T-helper 17 cell (primary cell): ENCODE measurements at places on chromosomes 1 and 21. TPM values are rescaled to one million over a fixed set of nuclear protein-coding genes. Genes with fewer than 3 reads are reported as not detected.

- no peak overlapping the region for H3K27ac ChIP-seq
- peaks cover 3% of the 10 kb centered on the region for H3K36me3 ChIP-seq
- H3K4me1 ChIP-seq: peaks cover 2% of the 10 kb centered on the region
- no peak overlapping the region for H3K4me3 ChIP-seq
Measured at GRCh38 chr1:9087411-9088125, 18.1 kb upstream of the SLC2A5 start.

DNA sequence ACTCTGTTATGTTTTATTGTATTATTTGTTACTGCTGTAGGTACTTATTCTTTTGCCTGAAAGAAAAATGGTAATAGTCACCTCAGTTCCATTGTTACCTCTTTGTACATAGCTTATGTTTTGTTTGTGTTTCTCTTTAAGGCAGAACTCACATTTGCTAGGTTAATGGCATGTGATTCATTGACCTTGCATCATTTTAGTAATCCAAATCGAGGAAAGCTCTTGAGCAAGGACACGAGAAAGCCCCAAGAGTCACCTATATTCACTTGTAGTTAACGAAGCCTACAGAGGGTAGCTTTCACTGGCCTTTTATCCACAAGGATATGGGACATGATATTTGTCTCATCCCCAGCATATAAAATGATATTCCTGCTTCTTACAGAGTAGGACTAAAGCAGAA lies 1765.2 kb downstream of the NCAM2 start:
- DNase-seq: no peak
- H3K27ac ChIP-seq: no peak overlapping the region
- no peaks in the 10 kb centered on the region for H3K27me3 ChIP-seq
- no peaks in the 10 kb centered on the region for H3K36me3 ChIP-seq
- no peak overlapping the region for H3K4me3 ChIP-seq

- H3K36me3 ChIP-seq: peaks cover 4% of the 10 kb centered on the region
- no peak overlapping the region for H3K27ac ChIP-seq
- no peaks in the 10 kb centered on the region for H3K27me3 ChIP-seq
- H3K4me3 ChIP-seq: no peak overlapping the region
- peaks cover 41% of the 10 kb centered on the region for H3K4me1 ChIP-seq
Measured at GRCh38 chr21:29309703-29310102, 11.0 kb downstream of the BACH1 start.

- no peaks in the 10 kb centered on the region for H3K4me1 ChIP-seq
- peaks cover 45% of the 10 kb centered on the region for H3K27me3 ChIP-seq
- H3K27ac ChIP-seq: no peak overlapping the region
- no peak for DNase-seq
Measured at GRCh38 chr1:184376369-184376768, 10.5 kb upstream of the C1orf21 start.

DNA sequence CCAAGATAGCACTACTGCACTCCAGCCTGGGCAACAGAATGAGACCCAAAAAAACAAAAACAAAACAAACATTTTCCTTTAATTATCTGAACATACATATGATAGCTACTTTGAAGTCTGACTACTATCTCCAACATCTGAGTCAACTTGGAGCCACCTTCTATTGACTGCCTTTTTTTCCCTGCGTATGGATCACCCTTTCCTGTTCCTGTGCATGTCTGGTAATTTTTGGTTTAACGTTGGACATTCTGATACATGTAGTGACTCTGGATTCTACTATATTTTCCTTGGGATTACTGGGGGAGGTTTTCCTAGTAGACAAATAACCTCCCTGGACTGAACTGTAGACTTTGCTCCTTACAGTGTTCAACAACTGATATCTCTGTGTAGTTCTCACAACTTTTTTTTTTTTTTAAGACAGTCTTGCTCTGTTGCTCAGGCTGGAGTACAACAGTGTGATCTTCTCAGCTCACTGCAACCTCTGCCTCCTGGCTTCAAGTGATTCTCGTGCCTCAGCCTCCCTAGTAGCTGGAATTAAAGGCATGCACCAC lies 70.3 kb downstream of the KIAA0319L start:
- H3K4me1 ChIP-seq: peaks cover 15% of the 10 kb centered on the region
- no peaks in the 10 kb centered on the region for H3K27me3 ChIP-seq
- no peak for DNase-seq
- H3K4me3 ChIP-seq: no peak overlapping the region
- peaks cover 5% of the 10 kb centered on the region for H3K36me3 ChIP-seq

NLRP3 gene
- 9.2 TPM for total RNA-seq

KRTAP21-2 gene
- total RNA-seq: not detected

C1orf226 gene
- total RNA-seq: not detected

KLF18 gene
- not detected for total RNA-seq

DCST2 gene
- 0.94 TPM for total RNA-seq

OR2L8 gene
- total RNA-seq: 0.62 TPM
